ENCODE measurements at places on chromosomes 1 and 21.

DNA sequence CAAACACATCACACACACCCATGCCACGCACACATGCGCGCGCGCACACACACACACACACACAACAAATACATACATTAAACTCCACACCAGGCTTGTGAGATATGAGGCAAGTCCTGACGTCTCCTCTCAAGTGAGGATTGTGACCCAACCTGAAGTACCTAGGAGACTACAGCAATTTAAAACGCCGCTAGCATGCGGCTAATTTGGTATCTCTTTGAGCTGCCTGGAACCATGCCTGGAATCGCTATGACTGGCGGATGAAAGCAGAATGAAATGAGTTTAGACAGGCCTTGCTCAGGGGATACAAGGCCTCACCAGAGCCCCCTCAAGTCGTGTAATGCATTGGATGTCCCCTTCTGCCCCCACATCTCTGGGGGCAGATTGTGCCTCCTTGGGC, 1.6 kb upstream of the RAB7B start:
- DNase-seq, result no peak

GRCh38 chr1:107299521-107299920, 158.7 kb downstream of the NTNG1 start:
- DNase-seq, result no peak

DNA sequence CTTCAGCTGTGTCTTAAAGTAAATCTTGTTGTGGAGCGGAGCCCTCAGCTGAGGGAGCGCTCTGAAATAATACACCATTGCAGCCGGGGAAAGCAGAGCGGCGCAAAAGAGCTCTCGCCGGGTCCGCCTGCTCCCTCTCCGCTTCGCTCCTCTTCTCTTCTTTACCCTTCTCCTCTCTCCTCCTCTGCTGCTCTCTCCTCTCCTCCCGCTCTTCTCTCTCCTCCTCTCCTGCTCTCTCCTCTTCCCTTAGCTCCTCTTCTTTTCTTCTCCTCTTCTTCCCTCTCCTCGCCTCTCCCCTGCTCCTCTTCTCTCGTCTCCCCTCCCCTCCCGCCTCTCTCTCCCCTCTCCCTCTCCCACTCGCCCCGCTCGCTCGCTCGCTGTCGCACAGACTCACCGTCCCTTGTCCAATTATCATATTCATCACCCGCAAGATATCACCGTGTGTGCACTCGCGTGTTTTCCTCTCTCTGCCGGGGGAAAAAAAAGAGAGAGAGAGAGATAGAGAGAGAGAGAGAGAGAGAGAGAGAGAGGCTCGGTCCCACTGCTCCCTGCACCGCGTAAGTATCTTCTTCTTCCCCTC, at the start of gene PROX1:
Gene PROX1 (plus strand): TSS at position 47 of the 580 bp plus-strand sequence. CDS start 8,563 bp downstream, outside the sequence.
- DNase-seq, result peak; percentile 53

GRCh38 chr1:171730052-171730451, 11.8 kb downstream of the VAMP4 start:
- DNase-seq, result no peak

DNA sequence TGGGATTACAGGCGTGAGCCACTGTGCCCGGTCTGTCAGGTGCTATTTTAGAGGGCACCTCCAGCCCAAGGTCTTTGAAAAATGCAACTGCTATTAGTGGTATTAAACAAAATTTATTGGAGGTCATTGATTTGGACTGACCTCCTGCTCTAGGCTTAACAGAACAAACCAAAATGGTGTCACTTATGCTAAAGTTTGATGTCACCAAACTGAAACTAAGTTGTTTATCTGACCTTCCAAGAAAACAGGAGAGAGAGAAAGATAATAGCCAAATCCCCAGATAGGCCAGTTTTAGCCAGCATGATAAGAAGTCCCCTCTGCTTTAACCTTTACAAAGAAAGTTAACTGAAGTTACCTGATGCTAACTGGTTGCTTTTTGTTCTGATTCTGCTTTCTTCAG, 8.1 kb upstream of the INAVA start:
- no peak for DNase-seq

DNA sequence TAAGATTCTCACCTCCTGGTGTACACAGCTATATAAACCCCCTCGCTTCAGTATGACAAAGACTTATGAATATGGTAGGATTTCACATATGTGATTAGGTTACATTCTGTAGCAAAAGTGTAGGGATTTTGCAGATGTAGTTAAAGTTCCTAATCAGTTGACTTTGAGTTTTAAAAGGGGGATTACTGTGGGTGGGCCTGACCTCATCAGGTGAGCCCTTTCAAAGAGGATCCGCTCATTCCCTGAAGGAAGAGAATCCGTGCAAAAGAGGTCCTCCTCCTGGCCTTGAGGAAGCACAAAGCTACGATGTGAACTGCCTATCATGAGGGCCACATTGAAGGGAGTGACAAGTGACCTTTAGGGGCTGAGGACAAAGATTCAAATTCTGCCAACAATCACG, 30.6 kb upstream of the KAZN start:
- no peak for DNase-seq

- no peak for DNase-seq
Observed at GRCh38 chr1:92299477-92300150, 755 bp downstream of the RPAP2 start.

GRCh38 chr21:24011087-24011486, 1596.2 kb downstream of the MRPL39 start:
- DNase-seq, result no peak

DNA sequence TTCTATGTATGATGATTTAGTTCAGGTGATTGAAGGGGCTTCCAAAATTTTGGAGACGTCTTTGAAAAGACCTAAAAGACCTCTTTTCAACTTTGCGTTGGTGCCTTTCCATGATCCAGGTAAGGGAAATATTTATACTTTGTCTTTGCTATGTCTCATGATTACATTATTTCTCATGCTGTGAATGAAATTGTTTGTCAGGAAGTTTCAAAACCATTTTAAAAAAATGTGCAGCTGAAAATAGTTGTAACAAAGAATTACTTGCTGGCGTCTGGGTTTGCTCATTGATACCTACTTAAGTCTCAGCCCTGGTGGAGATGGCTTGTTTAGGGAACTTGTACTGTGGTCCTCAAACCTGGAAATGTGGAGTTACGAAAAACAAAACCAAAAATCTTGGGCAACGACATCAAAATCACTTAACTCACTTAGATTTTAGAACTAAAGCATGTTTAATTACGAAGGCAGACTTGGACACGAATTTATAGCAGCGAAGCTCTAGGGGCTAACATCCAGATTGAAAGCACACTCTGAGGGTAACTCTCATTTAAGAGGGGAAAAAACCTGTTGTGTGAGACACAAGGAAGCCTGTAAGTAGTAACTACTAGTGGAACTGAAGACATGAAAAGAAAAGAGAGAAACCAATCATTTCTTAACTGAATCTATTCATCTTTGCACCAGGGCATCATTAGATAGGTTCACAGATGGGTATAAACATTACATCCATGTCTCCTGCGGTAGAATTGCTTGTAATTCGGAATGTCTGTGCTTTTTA, 924 bp downstream of the HMCN1 start:
- peak; percentile 6 for DNase-seq

GRCh38 chr1:176617881-176618280, 154.9 kb downstream of the PAPPA2 start:
- DNase-seq, result no peak

- no peak for DNase-seq
Observed at GRCh38 chr1:59081181-59081580, 215.7 kb upstream of the FGGY start.
